Keratinocyte (primary cell): ENCODE measurements at places on chromosomes 5 and 9. TPM values are rescaled to one million over a fixed set of nuclear protein-coding genes. Genes with fewer than 3 reads are reported as not detected.

- DNase-seq: no peak
Observed at GRCh38 chr9:87199278-87199677, 252.0 kb upstream of the GAS1 start.

DNA sequence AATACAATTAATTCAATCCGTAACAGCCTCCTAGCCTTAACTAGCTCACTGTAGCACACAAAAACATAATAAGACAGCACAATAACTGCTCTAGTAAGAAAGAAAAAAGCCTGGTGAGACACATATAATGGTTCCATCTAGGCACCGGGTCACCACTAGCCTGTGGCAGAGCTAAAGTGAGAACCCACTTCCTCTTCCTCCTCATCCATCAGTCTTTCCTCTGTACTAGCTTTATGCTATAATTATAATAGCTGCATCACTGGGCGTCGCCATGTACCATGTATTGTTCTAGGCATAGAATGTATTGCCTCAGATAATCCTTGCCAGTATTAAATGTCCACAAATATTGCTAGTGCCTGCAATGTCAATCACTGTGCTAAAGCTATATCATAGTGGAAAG lies 23.1 kb downstream of the ADRB2 start:
- no peak for DNase-seq

PCDHA12 gene
- polyA plus RNA-seq: 0.04 to 0.40 TPM (median 0.07 TPM) in 3 replicates

FBLL1 gene
- 0.06 TPM in 1 of 3 replicates, not detected in the others for polyA plus RNA-seq

PCDHB10 gene
- polyA plus RNA-seq: 0.04 to 0.07 TPM (median 0.05 TPM) in 3 replicates

DNA sequence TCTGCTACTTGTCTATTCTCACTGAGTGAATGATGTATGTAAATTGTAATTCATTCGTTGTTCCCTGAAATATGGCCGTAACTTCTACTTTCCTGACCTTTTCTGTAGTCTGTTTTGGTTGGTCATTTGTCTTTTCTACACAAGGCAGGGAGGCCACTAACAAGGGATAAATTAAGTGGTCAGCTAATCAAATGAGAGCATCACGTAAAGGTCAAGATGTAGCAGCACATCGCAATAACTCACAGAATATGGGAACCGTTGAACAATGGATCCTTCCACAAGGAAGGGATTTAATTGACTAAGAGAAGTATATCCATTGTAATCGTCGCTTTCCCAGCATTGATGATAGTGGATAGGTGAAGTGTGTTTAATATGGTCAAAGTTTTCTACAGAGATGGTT lies 171.1 kb downstream of the DMRT2 start:
- DNase-seq: no peak

DNA sequence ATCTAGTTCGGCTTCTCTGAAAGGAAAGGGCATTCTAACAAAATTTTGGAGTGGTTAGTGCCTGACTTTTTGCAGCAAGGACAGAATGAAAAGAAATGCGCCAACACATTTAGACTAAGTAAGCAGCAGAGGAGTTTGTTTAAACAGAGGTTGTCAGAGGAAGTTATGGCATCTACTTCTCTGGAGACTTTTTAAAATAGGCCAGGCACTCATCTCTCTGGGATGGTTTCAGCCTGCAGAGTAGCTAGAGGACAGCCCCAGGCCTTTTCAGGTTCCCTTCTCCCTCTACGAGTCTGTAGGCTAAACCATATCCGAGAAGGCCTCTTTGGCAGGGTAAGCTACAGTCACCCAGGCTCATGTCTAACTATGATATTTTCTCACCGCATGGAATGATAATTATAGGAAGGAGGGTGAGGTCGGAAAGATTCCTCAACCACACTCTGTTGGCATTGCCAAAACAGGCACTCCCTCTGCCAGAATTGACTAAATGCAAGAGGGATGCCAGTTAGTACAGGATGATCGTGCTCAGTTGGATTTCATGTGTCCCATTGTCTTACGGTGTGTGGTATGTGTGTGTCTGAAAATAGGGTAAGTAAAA lies 1.4 kb upstream of the CTXN3 start:
- peak; percentile 9 for DNase-seq

- no peak for DNase-seq
Observed at GRCh38 chr9:3903906-3904305, 378.1 kb upstream of the RFX3 start.

STRBP gene
- 7.4 to 11.3 TPM (median 7.5 TPM) in 3 replicates for polyA plus RNA-seq

- DNase-seq: no peak
Observed at GRCh38 chr9:118059484-118060278, 355.5 kb downstream of the TLR4 start.

- no peak for DNase-seq
Observed at GRCh38 chr9:33924978-33925797, 108.2 kb downstream of the UBE2R2 start.

- no peak for DNase-seq
Observed at GRCh38 chr9:34956648-34957047, 1.4 kb upstream of the PHF24 start.

- no peak for DNase-seq
Observed at GRCh38 chr5:135905144-135905543, 9.5 kb upstream of the IL9 start.

CCNI2 gene
- 0.05 to 0.14 TPM in 2 of 3 replicates, not detected in the other for polyA plus RNA-seq

DNA sequence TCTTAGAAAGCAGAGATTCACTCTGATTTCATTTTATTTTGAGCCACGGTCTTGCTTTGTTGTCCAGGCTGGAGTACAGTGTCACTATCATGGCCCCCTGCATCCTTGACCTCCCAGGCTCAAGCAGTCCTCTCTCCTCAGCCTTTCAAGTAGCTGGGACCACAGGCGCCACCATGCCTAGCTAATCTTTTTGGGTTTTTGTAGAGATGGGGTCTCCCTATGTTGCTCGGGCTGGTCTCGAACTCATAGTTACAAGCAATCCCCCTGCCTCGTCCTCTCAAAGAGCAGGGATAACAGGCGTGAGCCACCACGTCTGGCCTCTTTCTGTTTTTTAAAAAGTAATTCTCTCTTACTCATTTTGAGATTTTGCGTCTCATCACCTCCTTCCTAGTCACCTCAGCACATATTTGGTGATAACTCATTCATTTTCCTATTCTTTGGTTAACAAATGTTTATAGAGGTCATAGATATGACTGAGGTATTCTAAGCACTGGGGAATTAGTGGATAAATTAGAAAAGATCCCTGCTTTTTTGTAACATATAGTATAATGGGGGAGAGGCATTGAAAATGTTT lies 10.8 kb upstream of the DCP2 start:
- DNase-seq: no peak

- peak; percentile 64 for DNase-seq
Observed at GRCh38 chr5:55936100-55936693, 58.6 kb downstream of the IL6ST start.

GBA2 gene
- 28.7 to 42.2 TPM (median 31.7 TPM) in 3 replicates for polyA plus RNA-seq

DNA sequence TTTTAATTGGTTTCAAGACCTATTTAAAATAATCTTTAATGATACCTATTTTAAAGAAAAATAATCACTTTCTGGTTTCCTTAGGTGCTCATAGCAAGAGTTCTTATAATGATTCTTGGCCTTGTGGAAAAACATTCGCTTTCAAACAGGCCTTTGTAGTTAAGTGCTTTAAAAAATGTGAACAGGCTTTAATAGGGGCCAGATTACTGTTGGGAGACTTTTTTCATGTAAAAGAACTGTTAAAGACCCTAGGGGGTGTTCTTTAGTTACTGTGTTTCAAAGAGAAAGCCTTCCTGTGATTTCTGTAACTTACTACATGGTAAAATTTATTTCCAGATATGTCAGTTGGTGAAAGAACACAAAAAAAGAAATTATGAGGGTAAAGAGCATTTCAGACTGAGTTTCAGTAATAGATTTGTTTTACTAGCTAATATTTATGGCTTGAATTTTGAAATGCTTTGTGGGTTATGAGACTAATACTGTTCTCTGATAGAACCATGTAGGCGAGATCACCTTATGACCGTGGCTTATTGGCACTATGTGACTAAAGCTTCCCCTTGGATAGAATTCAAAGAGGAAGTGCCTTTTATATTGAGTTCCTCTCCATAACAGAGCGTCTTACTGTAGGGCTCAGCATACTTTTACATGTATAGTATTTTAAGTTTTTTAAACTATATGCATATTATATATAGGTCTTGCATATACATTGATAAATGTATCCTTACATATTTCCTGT lies 70.7 kb downstream of the CSNK1G3 start:
- DNase-seq: no peak

- DNase-seq: no peak
Observed at GRCh38 chr9:110183208-110184145, 24.5 kb downstream of the C9orf152 start.

FAM120A gene
- 51.6 to 88.3 TPM (median 79.2 TPM) in 3 replicates for polyA plus RNA-seq

- DNase-seq: no peak
Observed at GRCh38 chr5:126589536-126590297, 5.3 kb downstream of the ALDH7A1 start.

DNA sequence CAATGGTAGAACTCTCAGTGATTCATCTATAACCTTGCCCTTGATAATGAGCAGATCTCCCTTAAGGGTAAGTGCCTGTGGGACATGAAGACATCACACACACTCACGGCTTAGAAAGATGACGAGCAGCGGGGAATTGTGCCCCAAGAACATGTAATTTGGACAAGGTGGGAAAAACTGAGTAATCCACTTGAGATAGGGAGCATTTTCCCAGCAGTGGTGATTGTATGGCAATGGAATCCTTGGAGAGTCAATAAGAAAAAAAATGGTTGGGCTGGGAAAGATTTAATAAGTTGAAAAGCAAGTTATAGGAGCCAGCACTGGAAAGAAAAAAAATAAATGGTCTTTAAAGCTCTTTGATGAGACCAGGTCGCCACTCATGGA lies 193.1 kb downstream of the GLIS3 start:
- no peak for DNase-seq

- peak; percentile 5 for DNase-seq
Observed at GRCh38 chr5:84287951-84288350, 96.7 kb downstream of the EDIL3 start.

DNA sequence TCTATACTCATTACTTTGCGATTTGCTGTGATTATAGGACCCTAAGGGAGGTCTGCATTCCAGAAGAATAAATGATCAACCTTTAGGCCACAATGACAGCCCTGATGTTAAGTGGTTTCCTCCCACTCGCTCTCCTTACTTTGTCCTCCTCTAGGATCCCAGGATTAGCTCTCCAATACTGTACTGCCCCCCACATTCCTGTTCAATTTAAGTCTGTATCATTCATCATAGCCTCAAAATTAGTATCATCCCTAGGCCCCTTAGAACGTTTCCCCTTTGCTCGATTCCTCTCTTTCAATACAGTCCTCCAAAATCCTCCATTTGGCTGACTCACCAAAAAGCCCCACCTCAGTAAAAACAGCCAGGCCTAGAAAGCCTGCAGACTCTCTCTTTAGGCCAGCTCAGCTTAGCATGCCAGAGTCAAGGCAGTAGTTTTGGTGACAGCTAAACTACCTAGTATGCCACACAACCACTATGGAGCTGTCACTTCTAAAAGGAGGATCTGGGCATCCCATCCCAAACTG lies 24.4 kb downstream of the RNF145 start:
- DNase-seq: no peak

- no peak for DNase-seq
Observed at GRCh38 chr5:21880164-21880563, 973.0 kb downstream of the CDH12 start.

- DNase-seq: no peak
Observed at GRCh38 chr9:79694676-79695400, 123.1 kb downstream of the TLE4 start.

C5orf15 gene
- 62.7 to 86.9 TPM (median 72.0 TPM) in 3 replicates for polyA plus RNA-seq

DNA sequence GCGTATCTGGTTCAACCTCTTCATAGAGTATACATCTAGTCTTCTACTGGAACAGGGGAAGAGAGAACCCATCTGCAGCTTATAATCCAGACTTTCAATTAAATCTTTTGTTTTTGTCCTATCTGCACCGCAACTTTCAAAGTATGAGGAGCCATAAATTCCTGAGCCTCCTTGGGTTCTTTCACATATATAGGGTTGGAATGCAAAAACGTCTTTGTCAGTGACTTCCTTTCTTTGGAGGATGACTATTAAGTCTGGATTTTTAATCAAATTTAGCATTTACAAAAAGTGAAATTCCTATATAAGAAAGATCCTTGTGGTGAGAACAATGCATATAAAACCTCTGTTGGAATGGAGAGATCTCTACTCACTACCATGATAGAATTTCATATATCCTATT lies 370.8 kb downstream of the TMEM38B start:
- DNase-seq: no peak

- DNase-seq: no peak
Observed at GRCh38 chr5:10662083-10662482, 98.2 kb downstream of the ANKRD33B start.

PNPLA7 gene
- polyA plus RNA-seq: 0.17 to 0.34 TPM (median 0.18 TPM) in 3 replicates

AK8 gene
- polyA plus RNA-seq: 0.24 to 0.41 TPM (median 0.32 TPM) in 3 replicates

GRCh38 chr5:57456531-57457135 lies 26.0 kb downstream of the ACTBL2 start:
- no peak for DNase-seq

- no peak for DNase-seq
Observed at GRCh38 chr5:142437563-142437962, 112.7 kb upstream of the SPRY4 start.

- no peak for DNase-seq
Observed at GRCh38 chr5:42851481-42851880, 39.8 kb upstream of the SELENOP start.

DNA sequence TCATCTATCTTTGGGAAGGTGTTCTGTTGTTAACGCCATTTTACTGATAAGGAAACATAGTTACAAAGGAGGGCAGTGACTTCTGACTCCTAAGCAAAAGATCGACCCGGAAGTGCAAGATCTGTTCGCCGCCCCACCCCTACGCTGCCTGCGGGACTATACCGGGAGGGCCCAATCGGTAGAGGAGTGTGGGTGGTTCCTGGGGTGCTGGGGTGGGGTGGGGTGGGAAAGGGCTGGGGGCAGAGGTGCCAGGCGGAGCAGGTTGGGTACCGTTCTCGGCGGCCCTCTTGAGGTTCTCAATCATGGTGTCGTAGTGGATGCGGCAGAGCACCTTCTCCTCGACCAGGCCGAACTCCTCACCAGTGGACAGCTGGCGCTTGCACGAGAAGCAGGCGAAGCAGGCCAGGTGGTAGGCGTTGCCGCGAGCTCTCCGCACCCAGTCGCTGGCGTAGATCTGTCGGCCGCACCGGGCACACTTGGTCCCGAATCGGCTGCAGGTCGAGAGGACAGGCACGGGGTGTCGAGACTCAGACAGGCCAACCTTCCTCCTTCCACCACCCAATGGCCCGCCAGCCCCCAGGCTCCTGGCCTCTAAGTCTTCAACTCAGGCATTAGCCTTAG lies 11.8 kb downstream of the LHX6 start:
- DNase-seq: no peak
